Posterior cingulate gyrus (tissue), 11 donors: ENCODE measurements at places on chromosomes 5 and 9.
A peak's percentile ranks its signal among the peaks of the same experiment; 100 is the strongest.

- DNase-seq: no peak
These were observed 5.6 kb downstream of the ADAMTS13 start for GRCh38 chr9:133427658-133428348.

- DNase-seq: no peak
These were observed 88.6 kb upstream of the GAS1 start for GRCh38 chr9:87035879-87036278.

DNA sequence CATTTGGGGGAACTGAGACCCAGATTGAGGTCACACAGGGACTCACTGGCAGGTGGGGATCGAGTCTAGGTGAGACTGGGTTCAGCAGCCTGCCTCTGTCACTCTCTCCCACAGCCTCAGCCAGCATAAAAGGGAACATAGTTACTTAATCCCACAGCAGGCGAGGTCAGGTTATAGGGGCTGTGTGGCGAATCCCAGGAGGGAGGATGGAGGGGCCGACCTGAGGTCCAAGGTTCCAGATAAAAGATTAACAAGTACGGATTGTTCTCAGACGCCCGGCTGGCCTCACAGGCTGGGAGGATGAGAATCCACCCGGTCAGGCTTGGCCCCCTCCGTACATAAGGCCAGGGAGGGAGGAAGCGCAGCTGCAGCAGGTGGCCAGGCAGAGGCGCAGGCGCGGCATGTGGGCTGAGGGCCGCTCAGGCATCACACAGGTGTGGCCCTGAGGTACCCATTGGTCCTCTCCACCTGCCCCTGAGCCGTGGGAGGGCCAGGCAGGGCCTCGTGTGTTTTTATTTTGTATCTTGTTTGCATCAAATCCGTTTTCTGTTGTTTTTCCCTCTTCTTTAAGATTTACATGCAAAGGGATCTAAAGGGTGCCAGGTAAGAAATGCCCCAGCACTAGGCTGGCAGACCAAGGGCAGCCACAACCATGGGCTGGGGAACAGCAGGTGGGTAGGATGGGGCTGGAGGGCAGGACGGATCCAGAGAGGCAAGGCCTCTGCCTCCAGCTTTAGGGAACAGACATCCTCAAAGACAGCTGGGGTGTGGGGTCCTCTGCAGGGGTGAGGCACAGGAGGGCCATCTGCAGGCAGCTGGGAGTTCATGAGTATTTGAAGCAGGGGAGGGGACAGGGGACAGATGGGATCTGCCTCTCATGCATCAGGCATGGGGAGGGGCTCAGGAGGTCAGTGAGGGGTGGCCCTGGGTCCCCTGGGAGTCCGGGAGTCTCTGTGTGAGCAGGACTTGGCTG lies 3.6 kb downstream of the SUSD3 start:
- peak; percentile 35 for DNase-seq

DNA sequence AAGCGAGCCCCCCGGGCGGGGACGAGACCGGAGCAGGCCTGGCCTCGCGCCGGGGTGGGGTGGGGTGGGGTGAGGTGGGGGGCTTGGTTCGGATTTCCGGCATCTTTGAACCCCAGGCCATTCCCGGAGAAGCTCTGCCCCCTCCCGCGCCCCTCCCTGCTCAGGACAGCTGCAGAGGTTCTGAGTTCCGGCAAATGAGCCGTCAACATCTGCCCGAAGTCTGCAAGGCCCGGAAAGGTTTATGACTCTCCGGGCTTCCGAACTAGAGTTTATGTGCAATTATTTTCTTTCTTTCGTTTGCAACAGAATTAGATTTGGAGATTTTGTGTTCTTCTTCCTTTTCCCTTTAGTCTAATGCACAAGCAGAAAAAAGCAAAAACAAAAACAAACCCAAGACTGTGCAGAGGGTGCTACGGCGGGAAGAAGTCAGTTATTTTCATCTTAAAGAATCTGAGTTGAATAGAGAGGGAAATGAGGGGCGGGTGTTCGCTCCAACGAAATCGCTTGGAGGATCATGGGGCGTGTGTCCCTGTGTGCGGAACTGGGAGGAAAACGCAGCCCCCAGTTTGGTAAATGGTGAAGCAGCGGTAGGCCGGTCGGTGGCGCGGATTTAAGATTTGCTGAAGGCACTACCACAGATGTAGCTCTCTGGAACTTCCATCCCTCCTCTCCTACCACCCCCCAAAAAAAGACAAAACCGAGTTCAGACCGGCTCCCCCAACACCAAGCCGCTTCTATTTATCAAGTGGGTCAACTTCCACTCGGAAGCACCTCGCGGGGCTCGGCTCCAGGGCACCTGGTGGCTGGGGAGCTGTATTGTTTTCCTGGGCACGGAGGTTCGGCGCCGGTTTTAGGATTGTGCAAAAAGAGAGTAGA lies 4.8 kb downstream of the LHX2 start:
- DNase-seq: no peak

GRCh38 chr5:67265951-67266350 lies 69.4 kb upstream of the CD180 start:
- no peak for DNase-seq

DNA sequence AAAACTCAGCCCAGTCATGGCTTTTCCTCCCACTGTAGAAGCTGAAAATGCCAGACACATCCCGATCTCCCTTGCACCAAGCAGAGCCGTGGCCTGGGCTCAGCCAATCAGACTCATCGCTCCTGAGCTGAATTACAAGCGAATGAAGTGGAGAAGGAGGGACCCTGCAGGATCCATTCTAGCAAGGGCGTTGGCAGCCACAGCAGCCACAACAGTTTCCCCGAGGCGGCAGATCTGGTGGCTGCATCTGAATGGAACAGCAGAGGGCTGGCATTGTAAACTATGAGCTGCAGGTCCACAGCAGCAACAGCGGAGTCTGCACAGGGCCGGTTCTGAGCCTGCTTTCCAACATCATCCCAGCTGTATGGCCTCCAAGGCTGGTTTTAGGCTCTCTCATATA lies 23.8 kb downstream of the ALG2 start:
- DNase-seq: no peak

GRCh38 chr5:128527077-128527476 lies 11.0 kb downstream of the FBN2 start:
- no peak for DNase-seq
